Stimulated activated CD4-positive, alpha-beta T cell treated with anti-CD3 and anti-CD28 coated beads, Interleukin-4, amount 100 ng/mL, for 4 hours (primary cell): ENCODE measurements at places on chromosomes 13 and 19.

DNA sequence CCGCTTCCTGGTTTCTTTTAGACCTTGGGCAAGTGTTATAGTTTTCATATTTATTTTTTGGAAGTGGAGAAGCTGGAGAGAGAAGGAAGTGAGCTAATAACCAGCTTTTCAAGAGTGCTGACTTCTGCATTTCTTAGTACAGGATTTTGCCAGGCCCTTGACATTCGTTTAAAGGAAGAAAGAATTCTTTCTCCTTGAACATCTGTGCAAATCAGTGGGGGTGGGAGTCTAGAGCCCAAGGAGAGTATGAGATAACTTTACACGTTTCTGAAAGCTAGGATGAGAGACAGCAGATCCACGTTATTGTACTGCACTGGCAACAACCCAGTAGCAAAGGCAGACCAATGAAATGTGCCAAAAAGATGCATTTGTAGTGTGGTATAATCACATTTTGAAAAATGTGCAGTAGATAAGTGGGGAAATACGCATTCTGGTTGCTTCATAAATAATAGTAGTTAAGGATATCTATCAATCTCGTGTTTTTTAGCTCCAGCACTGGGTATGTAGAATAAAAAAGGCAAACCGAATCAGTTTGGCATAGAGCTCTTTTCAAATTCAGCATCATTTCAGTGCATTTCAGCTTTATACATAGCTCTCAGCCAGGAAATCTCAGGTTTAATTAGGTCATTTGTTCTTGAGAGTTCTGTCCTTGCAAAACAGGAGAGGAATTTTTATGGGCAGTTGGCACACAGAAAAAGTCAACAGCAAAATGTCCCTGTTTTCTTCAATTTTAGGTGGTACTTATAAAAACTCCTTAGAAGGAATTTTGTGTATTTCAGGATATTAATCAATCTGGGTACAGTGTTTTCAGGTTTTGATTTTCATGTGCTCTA is 4.3 kb downstream of the RNF113B start:
- no peak for DNase-seq

DNA sequence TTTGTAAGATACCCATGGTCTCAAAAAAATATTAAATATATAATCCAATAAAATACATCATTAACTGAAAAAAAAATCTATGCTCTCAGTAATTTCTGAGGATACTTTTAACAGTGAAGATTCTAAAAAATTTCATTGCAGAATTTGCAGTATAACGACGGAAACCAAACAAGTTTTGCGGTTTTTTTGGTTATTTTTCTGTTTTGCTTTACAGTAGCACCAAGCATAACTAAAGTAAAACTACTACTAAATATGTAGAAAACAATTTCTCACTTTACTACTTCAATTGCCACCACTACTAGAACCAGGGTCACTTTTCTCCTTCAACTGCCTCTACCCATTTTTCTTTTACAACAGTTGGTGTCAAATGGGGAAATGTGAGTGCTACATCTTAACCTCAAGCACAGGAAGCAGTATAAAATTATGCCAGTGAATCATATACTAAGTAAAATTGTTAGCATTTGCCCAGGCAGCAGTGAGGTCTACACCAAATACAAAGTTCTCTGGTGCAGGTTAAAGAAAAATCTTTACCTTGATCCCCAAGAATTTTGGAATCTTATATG is 24.1 kb downstream of the MICU2 start:
- no peak for DNase-seq

DNA sequence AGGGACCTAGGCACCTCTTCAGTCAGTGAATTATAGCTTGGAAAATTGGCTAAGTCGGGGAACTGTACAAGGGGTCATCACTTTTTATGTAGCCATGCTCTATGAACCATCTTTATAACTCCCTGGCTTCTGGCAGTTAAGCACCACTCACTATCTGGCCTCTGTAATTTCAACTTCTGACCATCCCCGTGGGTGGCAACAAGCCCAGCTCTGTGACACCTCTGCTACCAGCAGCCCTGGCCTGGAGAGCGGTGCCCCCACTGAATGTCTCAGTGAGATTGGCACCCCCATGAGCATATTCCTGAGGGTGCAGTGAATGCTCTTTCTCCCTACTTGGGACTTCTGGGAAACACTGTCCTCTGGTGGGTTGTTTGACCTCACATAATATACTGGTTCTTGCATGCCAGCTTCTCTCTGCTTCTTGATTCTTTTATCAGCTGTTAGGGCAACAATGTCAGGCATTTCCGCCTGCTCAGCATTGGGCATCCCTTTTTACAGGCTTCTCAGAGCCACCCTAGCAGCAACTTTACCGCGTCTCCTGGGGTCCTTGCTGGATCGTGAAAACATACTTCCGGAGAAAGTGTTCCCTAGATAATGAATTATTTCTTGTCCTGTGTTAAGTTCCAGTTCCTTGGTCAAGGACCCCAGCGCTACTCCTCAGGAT is 10.4 kb downstream of the KL start:
- DNase-seq, result no peak

GRCh38 chr13:52405369-52405766 is 604 bp downstream of the THSD1 start:
- DNase-seq, result no peak

DNA sequence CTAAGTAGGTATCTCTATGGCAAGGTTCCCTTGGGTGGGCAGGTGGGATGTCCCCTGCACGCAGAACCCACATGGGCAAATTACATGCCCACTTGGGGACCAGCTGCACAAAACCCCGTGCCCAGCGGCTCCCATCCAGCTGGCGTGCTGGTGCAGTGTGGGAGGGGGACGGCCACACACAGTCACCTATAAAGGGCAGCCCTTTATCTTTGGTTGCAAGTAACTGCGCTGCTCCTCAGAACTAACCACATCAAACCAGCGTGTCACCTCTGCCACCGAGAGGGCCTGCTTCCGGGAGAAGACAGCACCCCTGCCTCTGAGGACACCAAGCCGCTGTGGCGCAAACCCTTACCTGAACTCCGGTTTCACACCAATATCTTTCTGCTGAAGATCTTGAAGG is 32.2 kb downstream of the ANKRD27 start:
- DNase-seq, result peak; percentile 35

- no peak for DNase-seq
Measured at GRCh38 chr13:60788156-60788829, 391.3 kb downstream of the TDRD3 start.

DNA sequence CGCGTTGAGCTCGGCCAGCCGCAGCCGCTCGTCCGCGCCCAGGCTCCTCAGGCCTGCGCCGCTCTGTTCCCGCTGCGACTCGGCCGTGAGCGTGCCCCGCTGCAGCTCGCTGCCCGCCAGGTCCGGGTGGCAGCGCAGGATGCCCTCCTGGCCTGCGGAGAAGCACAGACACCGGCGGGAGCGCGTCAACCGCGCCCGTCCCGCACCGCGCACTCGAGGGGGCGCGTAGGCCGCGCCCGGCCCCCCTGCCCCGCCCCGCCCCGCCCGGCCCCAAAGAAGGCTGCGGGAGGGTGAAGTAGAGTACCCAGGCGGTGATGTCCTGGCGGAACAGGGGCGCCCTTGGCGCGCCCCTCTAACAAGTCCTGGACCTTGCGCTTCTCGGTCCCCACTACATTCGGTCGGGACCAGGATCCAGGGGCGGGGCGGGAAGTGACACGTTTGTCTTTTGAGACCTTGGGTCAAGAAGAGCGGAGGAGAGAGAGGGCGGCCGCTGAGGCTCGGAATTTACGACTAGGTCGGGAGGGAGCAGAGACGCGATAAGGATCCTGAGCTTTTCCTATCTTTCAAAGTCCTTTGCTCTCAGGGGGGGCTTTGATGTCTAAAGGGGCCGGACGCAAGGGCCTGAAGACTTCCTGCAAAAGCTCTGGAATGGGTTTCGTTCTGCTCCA is 9.3 kb upstream of the CDX2 start:
- DNase-seq, result no peak

DNA sequence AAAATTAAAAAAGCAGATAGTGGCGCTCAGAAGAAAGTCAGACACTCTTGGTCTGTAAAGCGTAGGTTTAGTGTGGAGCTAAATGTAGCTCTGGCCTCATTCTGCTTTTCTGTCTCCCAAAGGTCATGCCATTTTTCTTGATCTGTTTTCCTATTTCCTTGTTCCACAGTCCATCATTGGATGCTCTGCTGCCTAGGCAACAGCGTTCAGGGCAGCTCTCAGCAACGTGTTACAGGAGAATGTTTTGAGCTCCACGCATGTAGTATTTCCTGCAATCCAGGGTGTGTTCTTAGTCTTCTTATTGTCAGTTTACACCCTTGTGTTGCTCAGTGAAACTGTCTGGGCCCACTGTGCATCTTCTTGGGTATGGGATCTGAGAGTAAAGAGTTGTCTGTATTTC is 46.0 kb upstream of the PCDH8 start:
- DNase-seq, result no peak

DNA sequence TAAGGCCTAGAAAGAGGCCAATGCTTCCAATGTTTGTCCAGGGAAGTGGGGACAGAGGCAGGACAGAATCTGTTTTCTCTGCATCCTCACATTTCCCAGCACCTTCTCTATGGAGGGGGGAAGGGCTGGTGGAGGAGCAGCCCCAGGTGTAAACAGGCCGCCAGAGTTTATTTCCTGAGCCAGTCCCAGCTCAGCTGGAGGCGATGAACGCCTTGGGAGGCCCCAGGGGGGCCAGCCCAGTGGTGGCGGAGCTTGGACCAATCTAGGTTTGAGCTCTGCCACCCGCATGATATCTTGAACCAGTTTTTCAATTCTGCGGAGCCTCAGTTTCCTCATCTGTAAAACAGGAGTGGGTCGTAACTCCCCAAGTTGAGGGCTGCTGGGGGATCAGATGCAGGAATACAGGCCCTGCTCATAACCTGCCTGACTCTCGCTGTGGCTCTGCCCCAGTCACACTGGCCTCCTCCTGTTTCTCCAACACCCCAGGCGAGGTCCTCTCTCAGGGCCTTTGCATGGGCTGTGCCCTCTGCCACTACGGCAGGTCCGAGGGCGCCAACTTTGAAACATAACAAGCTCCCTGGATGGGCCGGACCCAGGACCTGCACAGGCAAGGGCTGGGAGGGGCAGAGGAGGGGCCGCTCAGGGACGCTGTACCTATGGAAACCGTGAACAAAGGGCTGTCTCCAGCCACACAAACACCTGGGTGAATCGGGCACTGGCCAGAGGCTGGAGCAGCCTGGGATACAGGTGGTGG is 1.1 kb downstream of the TNFAIP8L1 start:
- no peak for DNase-seq

DNA sequence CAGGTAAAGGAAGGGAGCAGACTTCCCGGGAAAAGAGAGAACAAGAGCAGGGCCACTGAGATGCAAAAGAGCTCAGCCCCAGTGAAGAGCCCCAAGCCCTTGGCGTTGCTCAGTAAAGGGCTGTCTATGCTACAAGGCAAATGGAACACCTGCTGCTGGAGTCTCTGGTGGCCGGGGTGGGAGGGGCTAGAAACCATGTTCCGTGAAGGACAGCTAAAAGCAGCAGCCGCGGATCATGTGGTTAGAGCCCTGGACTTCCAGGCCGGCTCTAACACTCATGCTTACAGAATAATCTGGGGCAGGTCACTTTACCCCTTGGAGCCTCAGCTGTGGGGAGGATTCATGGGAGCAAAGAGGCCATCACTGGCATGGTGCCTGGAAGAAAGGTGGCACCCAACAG is 17.8 kb downstream of the POU2F2 start:
- no peak for DNase-seq

DNA sequence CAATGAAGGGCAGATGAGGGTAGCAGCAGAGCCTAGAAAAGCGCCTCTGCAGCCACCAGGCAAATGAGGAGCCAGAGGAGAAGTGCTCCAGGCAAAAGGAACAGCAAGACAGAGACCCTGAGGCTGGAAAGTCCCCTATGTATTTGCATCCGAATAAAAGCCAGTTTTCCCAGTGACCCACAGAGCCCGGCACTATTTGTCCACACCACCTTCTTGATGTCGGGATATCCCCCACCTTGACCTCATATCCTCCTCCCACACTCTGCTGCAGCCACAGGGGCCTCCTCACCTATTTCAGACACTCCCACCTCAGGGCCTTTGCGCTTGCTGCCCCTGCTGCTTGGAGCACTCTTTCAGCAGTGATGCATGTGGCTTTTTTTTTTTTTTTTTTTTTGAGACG is 6.6 kb downstream of the ATG4D start:
- DNase-seq, result no peak
